ENCODE measurements at places on chromosomes 16 and 17. TPM values are rescaled to one million over a fixed set of nuclear protein-coding genes. Genes with fewer than 3 reads are reported as not detected.

Gene DRC3
- polyA plus RNA-seq = 10.7 TPM

Gene ALOX12
- not detected for polyA plus RNA-seq

Gene OR2C1
- polyA plus RNA-seq = not detected

Gene RSKR
- polyA plus RNA-seq = 3.9 TPM

Gene HSD17B1
- 3.5 TPM for polyA plus RNA-seq

Gene ARL5C
- polyA plus RNA-seq = 1.0 TPM

Gene MAPT
- 3.2 TPM for polyA plus RNA-seq

Gene SCGB1C2
- polyA plus RNA-seq = not detected

Gene HSD11B2
- 11.3 TPM for polyA plus RNA-seq

Gene BOLA2
- polyA plus RNA-seq = 7.4 TPM

Gene AKAP10
- polyA plus RNA-seq = 4.0 TPM

Gene TRAPPC2L
- 49.2 TPM for polyA plus RNA-seq

Gene HCRT
- not detected for polyA plus RNA-seq

Gene PITPNM3
- polyA plus RNA-seq = 1.7 TPM

Gene HOXB8
- polyA plus RNA-seq = 0.12 TPM

Gene WSCD1
- 1.2 TPM for polyA plus RNA-seq

Gene SLC38A8
- 0.38 TPM for polyA plus RNA-seq

Gene ABCA3
- 22.6 TPM for polyA plus RNA-seq

Gene SOX8
- polyA plus RNA-seq = 3.5 TPM

Gene MT3
- polyA plus RNA-seq = 4.6 TPM

Gene PER1
- polyA plus RNA-seq = 107 TPM

Gene GUCY2D
- 0.02 TPM for polyA plus RNA-seq

Gene NPEPPS
- polyA plus RNA-seq = 31.9 TPM

Gene MYOCD
- 0.27 TPM for polyA plus RNA-seq

Gene SPEM2
- polyA plus RNA-seq = not detected

Gene PDE6G
- polyA plus RNA-seq = 0.49 TPM

Gene APOBR
- polyA plus RNA-seq = 1.5 TPM

Gene CCL1
- polyA plus RNA-seq = not detected

Gene TMED6
- 5.2 TPM for polyA plus RNA-seq

Gene CRYM
- 0.09 TPM for polyA plus RNA-seq

Gene OR3A2
- polyA plus RNA-seq = 0.12 TPM

Gene C17orf113
- 1.5 TPM for polyA plus RNA-seq

Gene SYT17
- polyA plus RNA-seq = 11.4 TPM

Gene SLC26A11
- polyA plus RNA-seq = 19.3 TPM

Gene PPM1D
- polyA plus RNA-seq = 3.4 TPM

Gene AANAT
- 0.23 TPM for polyA plus RNA-seq

Gene TEX14
- polyA plus RNA-seq = 0.59 TPM

Gene TCF25
- 193 TPM for polyA plus RNA-seq

Gene OMG
- polyA plus RNA-seq = 0.38 TPM

Gene TEKT5
- 0.26 TPM for polyA plus RNA-seq

Gene SHCBP1
- polyA plus RNA-seq = 0.35 TPM

Gene MT1M
- polyA plus RNA-seq = 29.7 TPM

Gene CCL8
- 0.12 TPM for polyA plus RNA-seq

Gene SLC6A4
- 3.1 TPM for polyA plus RNA-seq

Gene NEUROD2
- polyA plus RNA-seq = not detected

All from pancreas (tissue), 10 donors.